ENCODE measurements at places on chromosomes 16 and 17.

DNA sequence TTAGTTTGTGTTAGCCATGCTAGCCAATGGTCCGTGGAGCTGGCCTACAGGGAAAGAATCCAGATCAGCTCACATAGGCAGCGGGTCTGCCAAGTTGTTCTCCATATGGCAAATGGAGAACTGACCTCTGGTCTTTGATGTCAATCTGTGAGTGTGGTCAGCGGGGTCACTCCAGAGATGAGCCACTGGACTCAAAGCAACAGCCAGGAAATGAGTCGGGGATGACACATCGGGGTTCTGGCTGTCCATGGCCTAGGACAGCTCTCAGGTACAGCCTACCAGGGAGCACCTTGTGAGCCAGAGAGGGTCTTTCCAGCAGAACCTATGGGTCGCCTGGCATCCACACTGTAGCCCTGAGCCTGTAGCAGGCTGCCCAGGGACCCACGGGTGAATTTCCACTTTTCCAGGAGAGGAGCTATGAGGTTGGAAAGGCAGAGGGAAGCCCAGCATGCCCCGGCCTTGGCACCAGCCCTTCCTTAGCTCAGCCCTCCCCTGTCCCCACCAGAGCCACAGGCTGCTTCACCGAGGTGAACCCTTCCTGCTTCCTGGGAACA is 203.0 kb upstream of the TNRC6C start:
- DNase-seq, result no peak

DNA sequence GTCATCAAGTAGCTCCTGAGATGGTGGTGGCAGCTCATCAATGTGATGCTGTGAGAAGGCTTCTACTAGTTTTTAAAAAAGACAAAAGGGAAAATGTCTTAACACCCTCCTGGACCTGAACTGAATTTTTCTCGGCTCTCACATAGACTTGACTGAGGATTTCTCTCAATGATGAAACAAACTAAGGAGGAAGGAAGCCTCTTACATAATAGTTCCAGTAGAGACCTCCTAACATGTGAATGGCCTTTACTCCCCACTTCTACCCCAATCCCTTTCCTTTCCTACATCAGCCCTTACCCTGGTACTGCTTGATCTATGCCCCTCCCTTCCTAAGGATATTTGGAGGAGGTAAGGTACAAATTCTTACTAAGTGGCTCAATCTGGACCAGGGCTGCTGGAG is 54.8 kb upstream of the MTMR4 start:
- no peak for DNase-seq

DNA sequence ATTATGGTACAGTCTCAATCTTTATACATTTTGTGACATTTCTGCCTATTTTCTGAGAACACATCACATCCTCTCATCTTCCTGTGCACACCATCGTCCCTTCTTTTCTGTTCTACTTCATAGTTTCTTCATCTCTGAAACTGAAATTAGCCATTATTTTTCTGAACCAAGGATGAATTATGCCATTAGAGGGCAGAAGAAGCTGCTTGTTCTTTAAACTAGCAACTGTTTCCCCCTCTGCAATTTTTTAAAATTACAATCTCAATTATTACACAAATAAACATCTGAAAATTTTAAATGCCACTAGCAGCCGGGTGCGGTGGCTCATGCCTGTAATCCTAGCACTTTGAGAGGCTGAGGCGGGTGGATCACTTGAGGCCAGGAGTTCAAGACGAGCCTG is 41.3 kb downstream of the RBBP6 start:
- no peak for DNase-seq

- DNase-seq, result no peak
Measured at GRCh38 chr16:56732832-56733231, 2.9 kb downstream of the NUP93 start.

DNA sequence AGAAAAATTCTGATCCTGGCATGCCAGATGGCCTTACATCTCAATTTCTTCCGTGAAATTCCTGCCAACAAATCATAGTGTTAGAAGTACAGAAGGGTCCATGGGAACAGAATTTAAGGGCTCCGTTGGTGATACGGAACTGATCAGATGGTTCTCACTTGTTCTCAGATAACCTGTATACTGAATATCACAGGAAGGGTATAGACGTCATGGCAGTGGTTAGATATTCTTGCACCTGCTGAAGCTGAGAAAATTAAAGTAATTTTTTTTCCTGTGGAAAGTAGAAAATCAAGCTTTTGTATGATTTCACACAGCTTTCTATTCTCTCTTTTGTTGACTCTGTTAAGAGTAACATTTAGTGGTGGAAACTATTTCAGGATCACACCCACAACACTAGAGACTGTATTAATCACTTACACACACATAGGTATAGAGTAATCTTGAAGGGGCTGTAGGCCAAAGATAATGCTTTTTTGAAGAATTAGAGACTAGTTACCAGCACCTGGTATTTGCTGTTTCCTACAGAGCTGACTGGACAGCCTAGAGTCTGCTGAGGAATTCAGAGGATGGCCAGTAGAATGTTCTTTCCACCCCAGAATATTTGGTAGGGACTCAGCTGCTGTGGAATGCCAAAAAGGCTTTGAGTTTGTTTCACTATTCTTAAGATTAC is 7.5 kb downstream of the TENT4B start:
- DNase-seq, result no peak

DNA sequence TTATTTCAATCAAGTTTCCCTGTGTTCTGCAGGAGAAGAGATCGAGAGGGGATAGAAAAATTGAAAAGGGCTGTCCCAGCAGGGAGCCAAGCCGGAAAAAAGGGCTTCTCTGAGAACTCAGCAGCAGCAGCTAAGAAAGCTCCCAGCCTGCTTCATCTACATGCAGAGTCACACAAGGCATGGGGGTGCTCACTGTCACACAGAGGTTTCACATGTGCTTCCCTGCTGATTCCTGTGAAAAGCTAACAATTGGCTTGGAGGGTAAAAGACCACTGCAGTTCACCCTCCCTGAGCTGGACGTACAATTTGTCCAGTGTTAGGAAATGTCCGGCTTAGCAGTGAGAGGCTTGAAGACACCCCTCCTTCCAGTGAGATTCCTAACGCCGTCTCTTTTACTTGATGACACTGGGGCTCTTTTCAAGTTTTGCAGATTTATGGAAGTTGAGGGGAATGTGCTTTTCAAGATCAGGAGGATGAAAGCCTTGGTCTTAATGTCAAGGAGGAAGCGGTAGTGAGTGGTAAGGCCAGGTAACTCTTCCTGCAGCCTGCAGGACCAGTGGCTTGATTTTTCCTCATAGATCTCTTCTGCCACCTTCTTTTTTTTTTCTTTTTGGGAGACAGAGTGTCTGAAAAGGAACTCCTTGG is 85.6 kb downstream of the WNT3 start:
- DNase-seq, result no peak

GRCh38 chr16:67541391-67542263 is 13.0 kb downstream of the RIPOR1 start:
- DNase-seq, result no peak

DNA sequence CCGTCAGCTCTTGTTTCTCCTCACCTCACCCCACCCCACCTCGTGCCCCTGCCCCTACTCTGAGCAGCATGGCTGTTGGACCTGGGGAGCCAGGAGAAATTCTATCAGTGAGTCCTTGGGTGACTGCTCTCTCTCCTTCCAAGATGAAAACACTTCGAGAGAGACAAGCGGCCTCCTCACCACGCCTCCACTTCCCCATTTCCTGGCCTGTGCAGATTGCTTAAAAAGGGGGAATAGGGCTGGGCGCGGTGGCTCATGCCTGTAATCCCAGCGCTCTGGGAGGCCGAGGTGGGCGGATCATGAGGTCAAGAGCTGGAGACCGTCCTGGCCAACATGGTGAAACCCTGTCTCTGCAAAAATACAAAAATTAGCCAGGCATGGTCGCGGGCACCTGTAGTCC is 9.5 kb downstream of the DLX4 start:
- DNase-seq, result no peak

- no peak for DNase-seq
Measured at GRCh38 chr17:4536259-4536741, 18.9 kb downstream of the MYBBP1A start.

DNA sequence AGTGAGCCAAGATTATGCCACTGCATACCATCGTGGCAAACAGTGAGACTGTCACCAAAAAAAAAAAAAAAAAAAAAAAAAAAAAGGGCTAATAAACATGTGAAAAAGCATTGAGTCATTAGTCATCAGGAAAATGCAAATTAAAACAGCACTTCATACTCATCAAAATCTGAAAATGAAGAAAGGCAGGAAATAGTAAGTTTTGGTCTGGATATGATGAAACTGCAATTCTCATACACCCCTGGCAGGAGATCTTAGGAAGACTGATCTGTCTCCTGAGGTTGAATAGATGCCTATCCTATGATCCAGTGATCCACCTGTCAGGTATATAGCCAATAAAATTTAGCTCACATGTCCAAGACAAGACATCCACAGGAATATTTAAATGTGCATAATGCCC is 212.7 kb downstream of the CPPED1 start:
- DNase-seq, result no peak

- no peak for DNase-seq
Measured at GRCh38 chr17:1959871-1960544, 65.1 kb downstream of the RTN4RL1 start.

DNA sequence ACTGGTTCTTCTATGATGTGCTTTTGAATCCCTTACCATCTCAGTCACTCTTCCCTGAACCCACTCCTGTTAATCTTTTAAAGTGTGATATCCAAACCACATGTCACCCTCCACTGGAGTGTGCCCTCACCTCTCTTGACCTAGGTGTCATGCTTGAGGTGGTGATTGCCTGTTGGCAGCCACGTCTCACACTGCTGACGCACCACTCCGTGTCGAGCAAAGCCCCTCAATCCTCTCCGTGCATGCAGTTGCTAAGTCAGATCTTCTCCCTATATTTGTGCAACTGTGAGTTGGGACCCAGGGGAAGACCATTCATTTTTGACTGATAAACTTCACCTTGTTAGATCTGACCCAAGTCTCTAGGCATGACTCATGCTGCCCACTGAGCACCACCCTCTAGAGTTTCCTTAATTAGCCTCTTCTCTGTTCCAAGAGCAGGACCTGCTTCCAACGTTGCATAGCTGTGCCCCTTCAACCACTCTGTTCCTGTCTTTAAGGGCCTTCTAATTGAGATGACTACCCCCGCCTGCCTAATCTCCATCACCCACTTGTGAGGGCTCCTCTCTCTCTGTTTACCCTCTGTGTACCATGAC is 2.7 kb downstream of the MYH13 start:
- DNase-seq, result no peak

- DNase-seq, result no peak
Measured at GRCh38 chr17:72206376-72206775, 85.6 kb downstream of the SOX9 start.

DNA sequence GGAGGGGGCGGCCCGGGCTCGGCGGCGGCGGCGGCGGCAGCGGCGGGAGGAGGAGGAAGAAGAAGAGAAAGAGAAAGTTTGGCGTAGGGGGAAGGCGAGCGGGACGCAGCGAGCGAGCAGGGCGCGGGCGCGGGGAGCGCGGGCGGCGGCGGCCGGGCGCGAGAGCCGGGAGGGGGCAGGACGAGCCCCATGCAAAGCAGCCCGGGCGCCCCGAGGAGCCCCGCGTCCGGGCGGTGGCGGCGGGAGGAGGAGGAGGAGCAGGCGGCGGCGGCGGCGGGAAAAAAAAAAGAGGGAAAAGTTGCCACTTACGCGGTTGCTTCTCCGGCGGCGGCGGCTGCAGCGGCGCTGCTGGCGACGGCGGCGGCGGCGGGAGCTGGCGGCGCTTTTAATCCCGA is 10.3 kb upstream of the ZFHX3 start:
- no peak for DNase-seq

DNA sequence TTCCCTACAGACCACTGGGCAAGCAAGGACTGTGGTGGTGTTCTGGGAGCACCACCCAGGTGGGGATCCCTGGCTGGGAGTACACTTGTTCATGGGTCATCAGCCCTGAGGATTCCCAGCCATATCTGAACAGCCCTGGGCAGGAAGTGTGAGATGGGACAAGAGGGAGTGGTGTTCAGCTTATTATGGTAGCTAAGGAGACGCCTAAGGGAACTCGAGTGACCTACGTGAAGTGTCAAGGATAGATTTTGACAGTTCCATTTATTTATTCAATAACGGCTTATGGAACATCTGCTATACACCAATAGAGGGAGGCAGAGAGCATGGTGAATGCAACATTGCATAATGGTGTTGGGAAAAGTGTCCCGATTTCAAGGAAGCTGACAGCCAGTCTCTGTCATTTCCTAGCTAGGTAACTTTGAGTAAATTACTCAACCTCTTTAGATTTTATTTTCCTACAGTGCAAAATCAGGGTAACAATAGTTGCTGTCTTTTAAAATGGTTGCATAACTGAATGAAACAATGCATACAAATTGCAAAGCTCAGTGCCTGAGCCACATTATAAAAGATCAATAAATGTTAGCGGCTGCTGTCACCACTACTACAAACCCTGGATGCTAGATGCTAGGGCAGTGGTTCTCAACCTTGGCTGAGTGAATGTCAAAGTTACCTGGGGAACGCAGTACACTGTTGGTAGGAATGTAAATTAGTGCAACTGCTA is 534.1 kb downstream of the GRIN2A start:
- DNase-seq, result no peak

DNA sequence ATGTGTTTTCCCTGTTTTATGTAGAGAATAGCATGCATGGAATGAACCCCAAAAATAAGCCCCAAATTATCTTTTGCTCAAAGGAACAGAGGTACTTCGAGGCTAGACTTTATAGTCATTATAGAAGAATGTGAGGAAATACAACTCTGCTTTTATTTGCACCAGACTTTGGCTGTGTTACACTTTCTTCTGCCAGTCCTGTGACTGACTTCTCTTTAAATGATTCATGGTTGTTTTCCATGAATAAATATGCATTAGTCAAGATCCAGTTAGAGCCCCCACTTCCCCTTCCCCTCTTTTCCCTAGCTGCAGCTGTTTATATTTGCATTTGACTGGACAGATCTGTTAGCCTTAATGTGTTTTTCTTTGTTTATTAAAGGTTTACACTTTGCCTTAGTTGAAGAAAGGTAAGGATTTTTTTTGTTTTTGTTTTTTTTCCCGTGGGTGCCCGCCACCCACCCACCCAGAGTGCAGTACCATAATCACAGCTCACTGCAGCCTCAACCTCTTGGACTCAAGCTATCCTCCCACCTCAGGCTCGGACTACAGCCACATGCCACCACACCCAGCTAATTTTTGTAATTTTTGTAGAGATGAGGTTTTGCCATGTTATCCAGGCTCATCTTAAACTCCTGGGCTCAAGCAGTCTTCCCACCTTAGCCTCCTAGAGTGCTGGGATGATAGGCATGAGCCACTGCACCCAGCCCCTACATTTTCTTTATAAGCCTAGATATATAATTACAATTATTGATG is 152.6 kb downstream of the CYB561 start:
- DNase-seq, result no peak

- DNase-seq, result no peak
Measured at GRCh38 chr17:5922476-5922875, 147.7 kb upstream of the WSCD1 start.

- DNase-seq, result no peak
Measured at GRCh38 chr17:59954856-59955255, 9.7 kb downstream of the RNFT1 start.

DNA sequence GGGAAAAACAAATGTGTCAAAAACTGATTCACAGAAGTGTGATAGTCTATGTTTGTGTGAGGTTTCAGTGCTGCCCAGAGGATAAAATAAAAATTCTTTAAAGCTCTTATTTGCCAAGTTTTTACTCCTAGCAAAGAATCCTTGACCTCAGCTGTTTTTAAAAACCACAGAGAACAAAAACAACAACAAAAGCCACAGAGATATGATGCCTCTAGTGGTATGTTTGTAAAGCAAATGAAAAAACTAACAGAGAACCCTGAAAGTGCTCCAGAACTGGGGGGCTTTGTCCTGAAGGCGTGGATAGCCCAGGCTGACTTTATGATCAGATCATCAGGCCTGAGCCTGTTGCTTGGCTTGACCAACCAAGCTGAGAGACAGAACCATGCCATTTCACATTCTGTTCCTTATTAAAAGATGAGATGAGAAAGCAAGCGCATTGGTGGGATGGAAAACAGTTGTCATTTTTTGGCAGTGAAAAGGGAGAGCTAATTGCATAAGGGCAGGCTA is 411.0 kb downstream of the CPPED1 start:
- no peak for DNase-seq

Data from stimulated activated CD8-positive, alpha-beta memory T cell treated with anti-CD3 and anti-CD28 coated beads, Interleukin-15, amount 100 ng/mL, for 1 hour (primary cell).